ENCODE measurements at places on chromosomes 5 and 9.

GRCh38 chr5:68315679-68316271, 100.2 kb downstream of the PIK3R1 start:
- no peak for DNase-seq

GRCh38 chr9:96021551-96022444, 146.3 kb downstream of the ERCC6L2 start:
- no peak for DNase-seq

DNA sequence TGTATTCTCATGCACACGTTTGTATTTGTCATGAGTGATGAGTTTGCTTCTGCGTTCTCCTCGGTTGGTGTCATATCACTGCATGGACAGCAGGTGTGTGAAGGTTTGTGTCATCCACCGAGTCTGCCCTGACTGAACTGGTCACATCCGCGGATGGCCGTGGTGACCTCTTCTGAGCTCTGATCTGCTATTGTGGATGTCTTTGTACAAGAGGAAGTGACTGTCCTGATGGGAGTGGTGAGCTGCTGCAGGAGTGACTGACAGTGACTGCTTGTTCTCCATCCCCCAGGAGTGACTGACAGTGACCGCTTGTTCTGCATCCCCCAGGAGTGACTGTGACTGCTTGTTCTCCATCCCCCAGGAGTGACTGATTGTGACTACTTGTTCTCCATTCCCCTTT, 69.9 kb downstream of the EHMT1 start:
- no peak for DNase-seq

DNA sequence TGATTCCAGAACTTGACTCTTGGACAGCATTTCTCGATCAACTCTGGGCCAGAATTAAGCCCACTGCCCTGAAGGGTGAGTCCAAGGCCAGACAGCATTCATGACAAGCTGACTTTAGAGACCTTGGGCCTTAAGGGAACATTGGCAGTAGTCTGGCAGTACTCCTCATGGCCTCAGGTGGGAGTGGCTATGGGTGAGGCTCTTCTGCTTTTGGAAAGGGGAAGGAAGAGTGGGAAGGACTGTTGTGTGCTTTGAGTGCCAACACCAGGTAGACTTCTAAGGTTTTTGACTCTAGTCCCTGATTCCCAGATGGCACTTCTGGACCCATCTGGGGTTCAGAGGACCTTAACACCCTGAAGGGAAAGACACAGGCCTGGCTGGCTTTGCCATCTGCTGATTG, 530.4 kb downstream of the ACTL7B start:
- no peak for DNase-seq

DNA sequence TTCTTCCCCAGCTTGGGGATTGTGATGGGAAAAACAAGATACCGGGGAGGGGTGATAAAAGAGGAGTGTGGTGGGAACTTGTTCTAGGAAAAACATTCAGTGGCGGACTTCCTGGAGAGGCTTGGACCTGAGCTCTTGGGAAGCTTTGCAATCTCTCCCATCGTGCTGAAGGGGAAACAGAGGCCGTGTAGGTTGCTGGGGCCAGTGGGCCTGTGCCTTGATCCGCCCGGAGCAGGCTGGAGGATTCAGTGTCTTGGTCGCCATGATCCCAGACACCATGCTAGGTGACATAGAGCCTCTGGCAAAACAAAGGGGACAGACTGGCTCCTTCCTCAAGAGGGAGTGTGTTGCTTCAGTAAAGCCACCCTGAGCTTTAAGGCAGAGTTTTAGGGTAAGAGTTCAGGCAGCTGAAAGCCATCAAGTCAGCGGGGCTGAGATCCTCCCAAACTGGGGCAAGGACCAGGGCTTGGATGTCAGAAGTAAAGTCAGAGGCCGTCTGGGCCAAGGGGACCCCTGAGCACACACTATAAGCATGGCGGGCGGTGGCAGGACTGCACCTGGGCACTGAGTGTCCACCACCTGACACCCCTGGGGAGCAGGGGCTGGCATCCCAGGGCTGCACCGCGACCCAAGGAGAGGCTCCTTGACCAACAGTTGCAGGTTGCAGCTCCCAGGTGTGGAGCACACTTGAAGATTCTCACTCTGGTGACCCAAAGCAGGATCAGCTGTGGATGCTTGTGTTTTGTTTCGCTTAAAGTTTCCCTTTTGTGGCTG, 44.7 kb downstream of the TRIP13 start:
- DNase-seq = no peak

DNA sequence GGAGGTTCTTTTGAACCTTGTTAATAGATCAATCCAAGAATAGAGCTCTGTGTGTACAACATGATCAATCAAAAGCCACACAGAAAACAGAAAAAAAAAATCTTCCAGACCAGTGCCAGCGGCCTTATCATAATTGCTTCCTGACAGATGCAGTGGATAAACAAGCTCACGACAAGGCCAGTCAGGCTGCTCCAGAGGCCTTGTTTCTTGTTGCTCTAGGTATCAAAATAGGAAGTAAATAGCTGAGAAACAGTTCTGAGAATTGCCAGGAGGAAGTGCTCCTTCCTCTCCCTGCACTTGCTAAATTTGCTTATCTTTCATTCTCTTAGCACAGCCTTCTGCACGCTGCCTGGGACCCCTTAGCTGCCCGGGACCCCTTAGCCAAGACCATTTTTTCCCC, 199.0 kb upstream of the TARS1 start:
- DNase-seq = no peak

DNA sequence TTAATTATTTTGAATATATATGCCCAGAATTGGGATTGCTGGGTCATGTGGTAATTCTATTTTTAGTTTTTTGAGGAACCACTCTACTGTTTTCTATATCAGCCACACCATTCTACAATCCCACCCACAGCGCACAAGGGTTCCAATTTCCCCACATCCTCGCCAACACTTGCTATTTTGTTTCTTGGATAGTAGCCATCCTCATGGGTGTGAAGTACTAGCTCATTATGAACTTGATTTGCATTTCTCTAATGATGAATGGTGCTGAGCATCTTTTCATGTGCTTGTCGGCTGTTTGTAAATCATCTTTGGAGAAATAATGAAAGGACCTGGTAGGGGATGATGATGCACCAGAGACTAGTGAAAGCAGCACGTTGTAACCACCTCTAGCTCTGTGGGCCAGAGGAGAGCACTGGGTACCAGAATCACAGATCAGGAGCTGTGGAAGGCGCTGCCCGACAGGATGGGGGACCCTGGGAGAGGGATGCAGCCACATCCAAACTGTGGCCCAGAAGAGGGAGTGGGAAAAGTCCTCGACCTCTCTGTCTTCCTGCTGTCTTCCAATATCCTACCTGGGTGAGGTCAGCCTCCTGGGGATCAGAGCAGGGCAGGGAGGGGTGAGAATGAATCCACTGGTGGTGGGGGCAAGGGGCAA, 155.4 kb downstream of the RGS3 start:
- DNase-seq = no peak

DNA sequence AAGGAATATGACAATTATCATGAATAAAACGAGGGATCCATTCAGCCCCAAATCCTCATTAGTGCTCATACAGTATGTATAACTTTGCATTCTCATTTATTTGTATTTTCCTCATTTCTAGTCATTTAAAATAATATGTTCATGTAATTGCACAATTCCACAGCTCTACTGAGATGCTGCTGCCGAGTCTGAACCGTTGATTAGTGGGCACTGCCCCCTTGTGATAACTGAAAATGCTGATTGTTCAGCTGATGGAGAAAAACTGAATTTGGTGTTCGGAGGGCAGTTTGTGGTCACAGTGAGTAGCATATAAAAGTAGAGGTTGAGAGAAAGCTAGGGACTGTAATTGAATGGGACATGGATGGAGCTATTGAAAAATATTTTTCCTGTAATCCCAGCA, 12.2 kb upstream of the GPR151 start:
- DNase-seq = no peak

DNA sequence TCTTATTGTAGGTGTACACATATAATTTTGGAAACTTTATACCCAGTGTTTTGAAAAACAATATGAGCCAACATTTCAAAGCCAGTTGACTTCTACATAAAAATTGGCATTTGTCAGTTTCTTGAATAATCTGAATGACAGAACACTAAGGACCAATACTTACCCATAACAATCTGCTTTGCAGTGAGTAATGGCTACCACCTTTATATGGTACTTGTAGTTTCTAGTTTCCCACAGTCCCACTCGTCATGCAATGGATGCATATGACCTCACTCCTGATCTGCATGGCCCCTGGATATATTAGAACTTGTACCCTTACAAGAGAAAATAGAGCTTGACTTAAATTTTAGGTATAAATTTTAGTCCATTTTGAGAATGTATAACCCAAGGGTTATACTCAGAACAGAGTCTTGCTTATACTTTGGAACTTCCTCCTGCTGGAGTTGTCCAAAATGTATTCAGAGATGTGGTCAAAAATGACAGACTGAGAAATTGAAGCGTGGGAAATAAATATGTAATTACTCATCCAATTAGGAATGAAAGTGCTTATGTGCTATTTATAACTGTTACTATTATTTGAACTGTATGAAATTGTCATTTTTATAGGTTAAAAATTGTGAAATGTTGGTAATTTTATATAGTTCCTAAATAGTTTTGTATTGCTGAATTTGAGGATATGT, 19.5 kb downstream of the XRCC4 start:
- DNase-seq = no peak

GRCh38 chr5:135930029-135930948, 24.5 kb downstream of the LECT2 start:
- DNase-seq = no peak

DNA sequence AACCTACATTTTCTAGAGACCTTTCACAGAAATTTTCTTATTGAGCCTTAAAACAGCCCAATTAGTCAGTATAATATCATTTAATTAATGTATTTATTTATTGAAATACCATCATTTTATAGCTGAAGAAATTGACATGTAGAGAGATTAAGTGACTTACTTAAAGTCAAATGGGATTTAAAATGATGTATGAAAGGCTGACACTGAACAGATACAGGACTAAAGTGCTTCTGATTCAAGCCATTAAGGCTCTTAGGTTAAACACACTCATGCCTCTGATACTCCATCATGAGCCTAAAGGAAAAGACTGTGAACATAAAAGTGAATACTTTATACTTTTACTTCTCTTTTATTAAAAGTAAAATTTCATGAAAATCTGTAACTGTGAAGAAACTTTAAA, 12.8 kb downstream of the C9orf72 start:
- DNase-seq = no peak

DNA sequence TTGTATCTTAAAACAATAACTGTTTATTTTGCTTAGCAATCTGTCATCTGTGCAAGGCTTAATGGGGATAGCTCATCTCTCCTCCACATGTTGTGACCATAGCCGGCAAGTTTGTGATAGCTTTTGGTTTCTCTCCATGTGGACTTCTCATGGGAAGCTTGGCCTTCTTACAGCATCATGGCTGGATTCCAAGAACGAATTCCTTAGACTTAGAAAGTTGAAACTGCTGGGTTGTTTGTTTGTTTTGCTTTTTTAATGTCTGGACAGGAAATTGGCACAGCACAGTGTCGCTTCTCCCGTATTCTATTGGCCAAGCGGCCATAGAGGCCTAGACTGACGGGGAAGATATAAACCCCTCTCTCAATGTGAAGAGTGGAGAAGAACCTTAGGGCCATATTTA, 61.0 kb upstream of the PRDM9 start:
- DNase-seq = no peak

DNA sequence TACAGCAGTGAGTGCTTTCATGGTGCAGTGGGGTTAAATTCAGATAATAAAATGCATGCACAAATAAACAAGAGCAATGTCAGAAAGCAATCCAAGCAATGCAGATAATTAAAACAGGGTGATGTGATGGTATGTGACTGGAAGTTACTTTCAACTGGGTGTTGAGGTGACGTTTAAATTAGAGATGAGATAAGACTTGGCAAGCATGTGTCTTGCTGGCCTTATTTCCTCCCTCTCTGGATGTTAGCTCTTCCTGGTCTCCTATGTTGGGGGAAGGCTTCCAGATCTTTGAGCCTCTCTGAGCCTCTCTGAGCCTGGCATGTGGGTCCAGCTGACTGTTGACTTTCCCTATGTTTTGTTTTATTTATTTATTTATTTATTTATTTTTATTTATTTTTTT, 54.4 kb downstream of the DOCK2 start:
- DNase-seq = no peak

DNA sequence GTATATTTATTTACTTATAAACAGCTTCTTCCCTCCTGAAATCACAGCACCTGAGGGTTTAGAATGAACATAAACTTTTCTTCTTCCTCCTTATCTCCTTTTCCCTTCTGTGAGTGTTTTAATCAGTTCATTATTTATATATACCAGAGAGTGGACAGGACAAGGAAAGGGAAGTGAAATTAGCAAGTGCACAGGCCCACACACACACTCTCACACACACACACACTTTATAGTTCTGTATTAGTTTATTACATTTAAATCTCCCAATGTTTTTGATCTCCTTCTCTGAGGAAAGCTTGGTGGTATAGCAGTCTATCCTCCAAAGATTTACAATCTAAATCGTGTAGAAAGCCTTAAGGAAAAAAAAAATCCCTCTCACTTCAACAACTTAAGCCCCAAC, 353.5 kb downstream of the NDUFS4 start:
- no peak for DNase-seq

GRCh38 chr9:82586918-82587356, 476.0 kb downstream of the RASEF start:
- DNase-seq = no peak

DNA sequence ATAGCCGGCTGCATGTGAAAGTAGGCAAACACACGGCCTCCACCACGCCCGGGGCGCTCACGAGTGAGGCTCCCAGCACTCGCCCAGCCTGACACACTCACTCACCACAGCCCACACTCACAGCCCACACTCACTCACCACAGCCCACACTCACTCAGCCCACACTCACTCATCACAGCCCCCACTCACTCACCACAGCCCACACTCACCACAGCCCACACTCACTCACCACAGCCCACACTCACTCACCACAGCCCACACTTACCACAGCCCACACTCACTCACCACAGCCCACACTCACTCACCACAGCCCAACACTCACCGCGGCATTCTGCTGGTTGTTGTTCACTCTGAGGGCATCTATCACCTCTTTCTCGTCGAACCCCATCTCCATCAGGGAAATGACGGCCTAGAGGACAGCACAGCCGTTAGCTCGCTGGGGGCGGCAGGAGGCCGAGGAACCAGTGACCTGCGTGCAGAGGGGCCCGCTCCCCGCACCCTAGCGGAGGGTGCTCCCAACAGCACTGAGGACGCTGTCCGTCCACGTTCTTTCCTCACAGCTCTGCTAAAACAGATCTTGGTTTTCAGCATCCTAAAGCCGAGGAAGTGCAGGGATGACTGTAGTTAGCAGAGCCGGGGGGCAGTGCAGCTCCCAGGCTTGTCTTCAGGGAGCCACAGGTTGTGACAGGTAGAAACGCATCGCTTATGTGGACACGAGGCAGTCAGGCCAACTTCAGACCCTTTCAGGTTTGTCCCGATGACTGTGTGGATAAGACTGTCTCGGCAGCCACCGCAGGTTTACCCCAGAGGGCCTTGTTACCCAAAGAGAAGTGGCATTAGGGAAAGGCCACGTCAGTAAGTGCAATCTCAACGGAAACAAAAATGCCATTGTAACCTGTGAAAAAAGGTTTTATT, 21.6 kb downstream of the UBAC1 start:
- no peak for DNase-seq

GRCh38 chr5:121887727-121888126, 36.0 kb downstream of the FTMT start:
- DNase-seq = no peak
